ENCODE measurements at places on chromosomes 7 and 10. TPM values are rescaled to one million over a fixed set of nuclear protein-coding genes. Genes with fewer than 3 reads are reported as not detected.

Gene SPDYE2B
- not detected for total RNA-seq

Gene ACBD7
- 1.2 TPM for total RNA-seq

Gene FAM131B
- total RNA-seq, result 0.48 TPM

Gene MALSU1
- total RNA-seq, result 89.4 TPM
